HEK293T (cell line): ENCODE measurements at places on chromosomes 13 and 19.

DNA sequence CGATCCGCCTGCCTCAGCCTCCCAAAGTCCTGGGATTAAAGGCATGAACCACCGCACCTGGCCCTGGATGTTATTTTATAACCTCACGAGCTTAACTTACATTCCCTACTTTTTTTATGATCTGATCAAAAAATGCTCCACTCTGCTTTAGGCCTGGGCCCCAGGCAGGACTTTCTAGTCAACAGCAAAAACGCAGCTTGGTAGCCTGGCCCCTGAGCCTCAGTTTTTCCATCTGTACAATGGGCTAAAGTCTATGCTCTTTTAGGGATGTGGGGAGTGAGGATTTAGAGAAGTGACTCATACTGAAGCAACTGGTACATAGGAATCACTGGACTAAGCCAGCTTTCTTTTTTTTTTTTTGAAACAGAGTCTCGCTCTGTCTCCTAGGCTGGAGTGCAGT, 11.9 kb upstream of the PIK3R2 start:
- no peak for DNase-seq

- no peak for DNase-seq
These were observed 772 bp downstream of the SIGLEC8 start for GRCh38 chr19:51457351-51458013.

- no peak for DNase-seq
These were observed 642 bp downstream of the ZNF571 start for GRCh38 chr19:37593996-37594303.

DNA sequence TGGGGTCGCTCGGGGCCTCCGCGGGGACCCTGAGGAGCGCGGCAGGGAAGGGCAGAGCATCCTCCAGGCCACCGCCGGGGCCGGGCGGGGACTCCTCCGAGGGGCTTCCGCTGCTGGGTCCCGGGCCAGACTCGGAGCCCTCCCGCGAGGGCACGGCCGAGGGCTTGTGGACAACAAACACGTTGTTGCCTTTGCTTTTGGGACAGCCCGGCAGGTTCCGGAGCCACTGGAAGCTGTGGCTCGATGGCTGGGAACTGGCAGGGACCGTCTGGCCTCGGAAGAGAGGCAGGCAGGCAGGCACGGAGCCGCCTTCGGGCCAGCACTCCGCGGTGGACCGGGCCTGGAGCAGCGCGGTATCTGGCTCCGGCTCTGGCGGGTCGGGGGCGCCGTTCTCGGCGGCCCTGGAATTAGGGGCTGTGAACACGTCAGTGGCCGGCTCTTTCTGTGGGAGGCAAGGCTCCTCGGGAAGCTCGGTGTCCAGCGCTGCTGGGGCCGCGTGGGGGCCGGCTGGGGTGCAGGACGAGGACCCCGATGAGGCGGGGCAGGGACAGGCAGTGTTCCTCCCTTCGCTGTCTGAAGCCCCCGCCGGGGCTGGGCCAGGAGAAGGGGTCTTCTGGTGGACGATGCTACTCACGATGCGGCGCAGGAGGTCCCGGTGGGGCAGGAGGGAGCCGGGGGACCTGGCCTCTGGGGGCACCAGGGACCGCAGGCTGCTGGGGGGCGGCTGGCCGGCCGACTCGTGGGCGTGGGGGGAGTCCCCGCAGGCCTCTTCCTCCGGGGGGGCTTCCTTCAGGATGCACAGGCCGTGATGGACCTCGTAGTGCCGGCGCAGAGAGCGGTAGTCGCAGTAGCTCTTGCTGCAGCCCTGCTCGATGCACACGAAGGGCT, 27.6 kb downstream of the ZNF541 start:
- no peak for DNase-seq

GRCh38 chr13:75220238-75220542, 261.8 kb downstream of the TBC1D4 start:
- DNase-seq: peak; percentile 39

- no peak for DNase-seq
These were observed 871 bp upstream of the ZNF583 start for GRCh38 chr19:56403261-56403660.

- no peak for DNase-seq
These were observed 17.3 kb downstream of the SIGLEC8 start for GRCh38 chr19:51440846-51441409.

GRCh38 chr19:39596911-39597310, 5.4 kb upstream of the LGALS13 start:
- no peak for DNase-seq

GRCh38 chr13:32851083-32852069, 164.8 kb upstream of the KL start:
- peak; percentile 26 for DNase-seq

GRCh38 chr13:89846926-89847585, 1500.4 kb upstream of the MIR17HG start:
- DNase-seq: no peak

DNA sequence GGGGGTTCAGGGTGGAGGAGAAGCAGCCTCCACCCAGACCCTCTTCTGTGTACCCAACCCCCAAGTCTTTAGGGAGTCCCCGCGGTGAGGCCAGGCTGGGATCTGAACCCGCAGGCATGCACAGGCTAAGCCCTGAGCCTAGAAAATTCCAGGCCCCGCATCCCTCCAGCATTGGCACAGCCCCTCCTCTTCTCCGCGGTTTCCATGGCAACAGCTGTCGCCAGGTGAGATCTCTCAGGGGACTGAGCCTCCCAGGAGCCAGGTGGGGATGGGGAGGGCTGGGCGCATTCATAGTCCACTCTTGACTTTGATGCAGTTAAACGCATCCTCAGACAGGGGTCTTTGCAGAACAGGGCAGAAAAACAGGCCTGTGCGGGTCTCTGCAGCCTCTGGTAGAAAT, 48.3 kb upstream of the USP29 start:
- DNase-seq: no peak

DNA sequence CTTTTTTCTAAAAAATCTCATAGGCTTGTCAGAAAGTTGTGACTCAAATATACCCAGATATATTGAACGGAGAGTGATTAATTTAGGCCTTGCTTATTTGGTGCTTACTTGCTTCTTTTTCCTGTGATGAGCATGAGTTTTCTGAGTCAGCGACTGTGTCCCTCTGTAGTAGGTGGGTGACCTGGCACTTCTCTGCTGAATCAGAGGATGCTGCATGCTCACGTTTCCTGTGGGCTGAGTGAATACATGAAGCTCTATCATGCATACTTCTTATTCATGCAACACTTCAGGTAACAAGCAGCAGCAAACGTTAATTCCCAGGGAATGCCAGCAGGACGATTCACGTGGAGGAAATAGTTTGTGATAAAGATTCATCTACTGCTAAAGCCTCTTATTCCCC, 245.0 kb downstream of the KLF5 start:
- no peak for DNase-seq

GRCh38 chr13:104246955-104247354, 1180.7 kb upstream of the SLC10A2 start:
- DNase-seq: no peak

DNA sequence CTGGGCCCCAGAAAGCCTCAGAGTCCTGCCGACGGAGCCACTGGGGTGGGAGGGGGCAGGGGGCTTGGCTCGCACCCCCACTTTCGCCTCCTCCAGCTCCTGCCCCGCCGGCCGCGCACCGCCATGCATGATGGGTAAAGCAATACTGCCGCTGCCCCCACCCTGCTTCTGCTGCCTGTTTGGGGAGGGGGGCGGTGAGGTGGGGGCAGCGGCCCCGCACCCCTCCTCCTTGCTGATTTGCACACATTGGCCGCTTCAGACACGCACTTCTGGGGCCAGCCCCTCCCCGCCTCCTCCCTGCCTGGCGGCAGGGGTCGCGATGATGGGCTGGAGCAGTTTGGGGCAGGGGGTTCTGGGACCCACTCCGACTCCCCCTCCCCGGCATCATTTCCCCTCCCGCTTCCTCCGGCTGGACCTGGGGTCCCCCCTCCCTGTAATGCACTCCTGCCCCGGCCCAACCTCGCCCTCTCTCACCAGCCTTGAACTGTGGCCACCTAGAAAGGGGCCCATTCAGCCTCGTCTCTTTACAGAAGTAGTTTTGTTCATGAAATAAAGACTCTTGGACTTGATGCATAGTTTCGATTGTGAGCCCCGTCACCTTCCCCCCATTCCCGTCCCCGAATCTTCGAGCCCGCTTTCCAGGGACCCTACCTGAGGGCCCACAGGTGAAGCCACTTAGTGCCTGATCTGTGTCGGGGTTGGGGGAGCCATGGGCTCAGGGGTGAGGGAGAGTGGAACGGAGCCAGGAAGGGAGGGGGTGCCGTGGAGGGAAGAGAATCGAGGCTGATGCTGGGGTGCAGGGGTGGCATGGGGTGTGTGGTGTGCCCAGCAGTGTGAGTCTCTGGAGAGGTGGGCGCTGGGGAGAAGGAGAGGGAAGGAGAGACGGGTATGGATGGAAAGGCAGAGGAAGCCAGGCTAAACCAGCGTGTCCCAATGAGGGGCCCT, 1.4 kb upstream of the HPN start:
- DNase-seq: no peak

DNA sequence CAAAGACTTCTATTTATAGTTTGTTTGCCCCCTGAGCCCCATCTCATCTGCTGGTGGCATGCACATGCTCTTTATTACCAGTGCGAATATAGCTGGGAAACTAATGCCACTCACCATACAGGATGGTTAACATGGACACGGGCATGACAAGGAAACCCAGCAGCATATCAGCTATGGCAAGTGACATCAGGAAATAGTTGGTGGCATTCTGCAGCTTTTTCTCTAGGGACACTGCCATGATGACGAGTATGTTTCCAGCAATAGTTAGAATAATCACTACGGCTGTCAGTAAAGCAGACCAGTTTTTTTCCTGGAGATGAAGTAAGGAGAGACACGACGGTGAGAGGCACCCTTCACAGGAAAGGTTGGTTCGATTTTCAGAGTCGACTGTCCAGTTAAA, 1.5 kb downstream of the HTR2A start:
- DNase-seq: no peak

GRCh38 chr13:42036711-42037110, 11.7 kb upstream of the DGKH start:
- no peak for DNase-seq

- no peak for DNase-seq
These were observed 5.7 kb downstream of the MIDN start for GRCh38 chr19:1254081-1254527.

GRCh38 chr19:21317821-21318220, 11.4 kb downstream of the ZNF708 start:
- no peak for DNase-seq

DNA sequence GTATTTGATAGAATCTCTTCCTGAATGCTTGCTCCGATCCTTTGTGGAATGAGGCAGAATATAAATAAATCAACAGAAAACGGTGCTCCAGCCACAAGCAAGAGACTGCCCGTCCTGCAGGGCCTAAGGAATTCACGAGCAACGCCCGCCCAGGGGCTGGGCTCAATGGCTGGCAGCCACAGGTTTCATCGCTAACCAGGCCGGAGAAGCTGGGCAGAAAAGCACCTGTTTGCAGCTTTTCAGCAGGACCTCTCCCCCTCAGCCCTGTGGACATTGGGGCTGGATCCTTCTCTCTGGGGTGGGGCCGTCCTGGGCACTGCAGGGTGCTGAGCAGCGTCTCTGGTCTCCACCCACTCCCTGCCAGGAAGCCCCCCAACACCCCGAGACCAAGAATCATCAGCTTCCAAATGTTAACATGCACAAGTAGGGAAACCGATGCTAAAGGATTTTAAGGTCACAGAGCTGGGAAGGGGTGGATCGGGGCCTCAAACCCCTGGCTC, 102.5 kb downstream of the GADD45B start:
- no peak for DNase-seq

DNA sequence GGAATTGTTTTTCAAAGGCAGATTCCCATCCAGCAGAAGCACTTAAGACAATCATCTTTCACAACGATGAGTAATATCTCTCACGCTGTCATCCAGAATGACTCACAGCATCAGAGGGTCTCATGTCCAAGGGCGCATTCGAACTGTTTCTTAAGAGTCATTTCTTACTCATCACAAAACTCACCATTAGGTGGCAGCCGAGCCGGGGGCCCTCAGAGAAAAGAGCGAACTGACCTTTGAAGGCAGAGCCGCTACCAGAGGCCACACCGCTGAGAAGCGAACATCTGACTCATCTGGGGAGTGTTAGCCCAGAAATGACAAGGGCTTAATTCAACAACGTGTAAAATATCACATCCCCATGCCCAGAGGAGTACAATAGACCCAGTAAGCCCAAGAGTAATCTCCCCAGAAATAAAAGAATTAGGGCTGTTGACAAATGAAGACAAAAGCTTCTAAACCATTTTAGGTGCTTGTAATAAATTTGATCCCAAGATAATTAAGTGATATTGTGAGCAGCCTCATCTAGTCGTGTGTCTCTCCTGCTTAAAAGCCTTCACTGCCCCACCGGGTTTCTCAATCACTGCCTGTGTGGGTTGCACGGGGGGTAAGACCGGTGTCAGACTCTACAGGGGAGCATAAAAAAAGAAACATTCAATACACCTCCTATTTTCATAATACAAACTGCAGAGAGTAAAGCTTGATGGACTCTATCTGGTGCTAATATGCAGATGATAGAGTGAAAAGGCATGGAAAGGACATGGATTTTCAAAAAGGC, 96.2 kb downstream of the CYSLTR2 start:
- peak; percentile 57 for DNase-seq

- no peak for DNase-seq
These were observed 2.3 kb downstream of the NCCRP1 start for GRCh38 chr19:39199025-39199424.

GRCh38 chr19:17719730-17720400, 585 bp downstream of the MAP1S start:
- DNase-seq: no peak

DNA sequence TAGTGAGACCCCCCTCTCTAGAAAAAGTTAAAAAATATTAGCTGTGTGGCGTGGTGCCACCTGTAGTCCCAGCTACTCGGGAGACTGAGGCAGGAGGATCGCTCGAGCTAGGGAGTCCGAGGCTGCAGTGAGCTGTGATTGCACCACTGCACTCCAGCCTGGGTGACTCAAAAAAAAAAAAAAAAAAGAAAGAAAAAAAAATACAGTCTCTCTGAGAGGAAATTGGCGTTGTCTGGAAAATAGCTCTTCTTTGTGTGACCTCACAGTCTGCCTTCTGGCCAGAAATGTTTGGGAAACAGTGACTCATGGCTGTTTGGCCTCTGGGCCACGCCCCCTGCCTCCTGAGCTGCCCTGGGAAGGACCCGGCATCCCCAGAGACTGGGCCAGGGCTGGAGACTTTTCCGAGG, 10.7 kb downstream of the MARCHF2 start:
- DNase-seq: peak; percentile 64

DNA sequence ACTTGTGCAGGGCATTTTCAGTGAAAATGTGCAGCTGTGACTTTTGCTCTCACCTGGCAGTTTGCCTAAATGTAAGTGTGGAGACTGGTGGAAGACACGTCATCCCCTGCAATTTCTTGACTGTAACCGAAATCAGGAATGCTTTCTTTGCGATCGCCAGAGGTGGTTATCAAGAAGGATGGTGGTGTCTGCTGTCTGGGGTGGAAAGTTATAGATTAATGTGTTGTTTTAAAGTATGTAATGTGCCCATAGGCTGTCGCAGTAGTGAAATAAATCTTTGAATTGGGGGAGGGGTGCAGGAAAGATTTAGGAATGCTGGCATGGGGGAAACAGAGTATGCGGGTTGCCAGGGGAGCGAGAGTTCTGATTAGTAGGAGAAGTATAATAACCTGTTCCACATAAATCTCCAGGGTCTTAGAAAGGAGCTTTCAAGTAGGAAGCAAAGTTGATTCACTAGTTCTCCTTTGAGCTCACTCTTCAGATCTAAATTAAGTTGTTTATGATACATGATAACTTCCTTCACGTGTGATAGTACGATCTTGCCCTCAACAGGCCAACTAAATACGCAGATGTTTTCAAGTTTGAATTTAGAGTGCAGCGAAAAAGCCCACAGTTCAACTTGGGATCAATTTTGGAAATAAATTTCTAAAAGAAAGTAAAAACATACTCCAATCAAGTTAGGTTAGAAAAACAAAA, 1520.0 kb upstream of the SLC10A2 start:
- peak; percentile 35 for DNase-seq
